Stimulated activated CD4-positive, alpha-beta T cell treated with anti-CD3 and anti-CD28 coated beads, Interleukin-4, amount 100 ng/mL, for 4 hours (primary cell): ENCODE measurements at places on chromosomes 7 and 10.

- DNase-seq, result no peak
Observed at GRCh38 chr7:27171637-27172314, 2.3 kb downstream of the HOXA10 start.

DNA sequence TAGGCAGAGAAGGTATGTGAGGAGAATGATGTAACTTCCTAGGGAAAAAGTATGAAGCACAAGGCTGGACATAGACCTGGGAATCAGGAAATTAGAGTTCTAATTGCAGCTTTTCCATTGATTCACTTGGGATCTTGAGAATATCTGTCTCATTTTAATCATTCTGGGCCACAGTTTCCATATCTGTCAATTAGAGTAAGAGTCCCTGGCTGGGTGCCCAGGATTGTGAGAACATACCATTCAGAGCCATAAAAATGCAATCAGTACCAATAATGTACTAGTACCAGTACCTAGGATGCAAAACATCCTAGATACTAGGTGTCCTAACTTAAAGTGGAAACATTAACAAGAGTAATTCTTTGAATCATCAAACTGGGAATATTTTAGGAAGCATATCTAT is 29.6 kb downstream of the CAV1 start:
- no peak for DNase-seq

GRCh38 chr10:11286261-11286852 is 268.7 kb downstream of the CELF2 start:
- DNase-seq, result no peak

- DNase-seq, result no peak
Observed at GRCh38 chr7:9983048-9983447, 990.6 kb upstream of the PHF14 start.
